ENCODE measurements at places on chromosomes 11 and 22. TPM values are rescaled to one million over a fixed set of nuclear protein-coding genes. Genes with fewer than 3 reads are reported as not detected.

The CDKN1C gene
- total RNA-seq, result 37.0 TPM

The ANO9 gene
- not detected for total RNA-seq

The OR6A2 gene
- total RNA-seq, result 0.14 TPM

The SMDT1 gene
- 6.9 TPM for total RNA-seq

The MYOD1 gene
- total RNA-seq, result not detected

The DYNC2H1 gene
- 71.3 TPM for total RNA-seq

The P2RX3 gene
- not detected for total RNA-seq

The POTEH gene
- total RNA-seq, result not detected

The ETS1 gene
- total RNA-seq, result 26.7 TPM

The SMPD1 gene
- 35.1 TPM for total RNA-seq

The CRYBB3 gene
- total RNA-seq, result not detected

The TTC36 gene
- total RNA-seq, result 0.46 TPM

The GAL3ST3 gene
- 0.14 TPM for total RNA-seq

The LRP5 gene
- 27.6 TPM for total RNA-seq

The FGF4 gene
- total RNA-seq, result not detected

The SLC7A4 gene
- 0.14 TPM for total RNA-seq

The SHISA8 gene
- total RNA-seq, result not detected

The GSTT2 gene
- 0.14 TPM for total RNA-seq

The CPT1A gene
- total RNA-seq, result 27.4 TPM

The KRTAP5-1 gene
- total RNA-seq, result not detected

The PRR33 gene
- not detected for total RNA-seq

The TSSK2 gene
- not detected for total RNA-seq

The VSIG10L2 gene
- total RNA-seq, result 0.14 TPM

The LRRC75B gene
- total RNA-seq, result 6.4 TPM

The KCTD14 gene
- total RNA-seq, result 0.28 TPM

The PHF21B gene
- total RNA-seq, result not detected

The NKAPD1 gene
- total RNA-seq, result 22.2 TPM

The SOX10 gene
- total RNA-seq, result not detected

The DSCAML1 gene
- total RNA-seq, result not detected

The GNAZ gene
- total RNA-seq, result 3.7 TPM

The F2 gene
- total RNA-seq, result 0.18 TPM

The PTPRCAP gene
- total RNA-seq, result not detected

The CASP4 gene
- 168 TPM for total RNA-seq

The SLC25A1 gene
- 94.9 TPM for total RNA-seq

The BTG4 gene
- not detected for total RNA-seq

The DEUP1 gene
- not detected for total RNA-seq

The CD151 gene
- 455 TPM for total RNA-seq

The CTSW gene
- not detected for total RNA-seq

The ACRV1 gene
- not detected for total RNA-seq

The OR8D1 gene
- not detected for total RNA-seq

The SLN gene
- total RNA-seq, result not detected

The SHANK2 gene
- total RNA-seq, result 3.6 TPM

The RAG1 gene
- 0.18 TPM for total RNA-seq

The BAIAP2L2 gene
- total RNA-seq, result 0.28 TPM

The RHBDD3 gene
- total RNA-seq, result 18.5 TPM

The SAA2 gene
- 0.28 TPM for total RNA-seq

The LRRC74B gene
- total RNA-seq, result not detected

The KCNQ1OT1 gene
- total RNA-seq, result 4.9 TPM

The CATSPERZ gene
- total RNA-seq, result not detected

The SYTL2 gene
- 29.2 TPM for total RNA-seq

The CAVIN3 gene
- total RNA-seq, result 185 TPM

The KCNA4 gene
- not detected for total RNA-seq

The NLRP14 gene
- 0.09 TPM for total RNA-seq

The GP1BB gene
- total RNA-seq, result 1.00 TPM
